ENCODE measurements at places on chromosomes 16 and 17.

- no peak for DNase-seq
Observed at GRCh38 chr17:81815646-81815986, 11.7 kb downstream of the GCGR start.

DNA sequence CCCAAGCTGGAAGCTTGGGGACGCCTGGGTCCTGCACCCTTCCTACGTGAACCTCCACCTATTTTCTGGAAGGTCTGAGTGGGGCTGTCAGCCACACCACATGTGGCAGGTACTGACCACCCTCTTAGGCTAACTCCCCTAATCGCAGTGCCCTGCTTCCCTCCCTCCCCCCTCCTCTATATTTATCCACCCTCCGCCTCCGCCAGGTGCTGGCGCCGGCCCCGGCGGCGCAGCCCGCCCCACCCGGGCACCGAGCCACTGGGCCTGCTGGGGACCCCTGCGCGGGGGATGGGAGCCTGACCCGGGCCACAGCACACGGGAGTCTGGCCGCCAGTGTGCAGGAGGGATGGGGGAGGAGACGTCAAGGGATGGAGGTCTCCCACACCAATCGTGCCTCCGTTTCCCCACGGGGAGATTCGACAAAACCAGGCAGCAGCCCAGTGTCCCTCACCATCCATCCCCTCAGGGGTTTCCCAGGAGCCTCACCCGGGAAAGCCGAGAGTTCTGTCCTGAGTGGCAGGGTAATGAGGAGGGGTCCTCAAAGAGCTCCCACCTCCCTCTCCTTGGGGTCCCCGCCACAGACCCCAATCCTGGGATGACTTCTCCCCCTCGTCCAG is 1.3 kb downstream of the PLEKHH3 start:
- no peak for DNase-seq

DNA sequence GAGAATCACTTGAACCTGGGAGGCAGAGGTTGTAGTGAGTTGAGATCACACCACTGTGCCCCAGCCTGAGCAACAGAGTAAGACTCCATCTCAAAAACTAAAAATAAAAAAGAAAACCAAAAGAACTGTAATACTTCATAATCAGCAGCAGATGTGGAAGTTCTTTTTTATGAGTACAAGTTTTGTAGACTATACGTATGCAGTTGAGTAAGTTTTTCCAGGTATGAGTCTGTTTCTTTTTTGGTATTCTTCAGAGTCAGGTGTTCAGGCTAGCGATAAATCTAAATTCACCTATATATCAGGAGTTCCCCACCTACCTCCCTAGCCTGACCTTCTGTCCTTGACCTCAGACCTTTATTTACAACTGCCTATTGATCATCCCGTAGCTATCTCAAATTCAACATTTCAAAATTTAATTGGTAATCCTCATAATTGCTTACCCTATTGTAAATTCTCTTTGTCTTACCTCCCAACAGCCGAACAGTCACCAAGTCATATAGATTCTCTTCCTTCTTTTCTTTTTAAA is 10.7 kb downstream of the DCTN5 start:
- DNase-seq: no peak

DNA sequence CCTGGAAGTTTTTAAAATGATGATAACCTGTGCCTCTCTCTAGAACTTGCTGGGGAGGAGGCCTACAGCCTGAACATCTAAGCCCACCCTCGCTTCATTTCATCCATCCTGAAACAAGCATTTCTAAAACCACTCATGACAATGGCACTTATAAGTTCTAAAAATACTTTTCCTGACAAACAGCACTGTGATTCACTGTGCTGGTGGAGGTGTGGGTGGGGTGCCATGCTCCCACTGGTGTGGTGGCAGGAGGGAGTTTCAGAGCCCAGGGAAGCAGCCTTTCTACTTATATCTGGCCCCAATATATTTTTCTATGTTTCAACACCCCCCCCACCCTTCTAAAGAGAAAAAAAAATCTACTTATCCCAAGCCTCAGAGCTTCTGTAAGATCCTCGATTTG is 52.6 kb downstream of the RAB11FIP4 start:
- no peak for DNase-seq

GRCh38 chr17:8162233-8162996 is at the start of gene VAMP2:
Gene VAMP2 (minus strand): TSS chr17:8162948. CDS start chr17:8162879, 69 bp downstream.
- no peak for DNase-seq

- DNase-seq: no peak
Observed at GRCh38 chr17:50207792-50208567, 6.5 kb upstream of the COL1A1 start.

DNA sequence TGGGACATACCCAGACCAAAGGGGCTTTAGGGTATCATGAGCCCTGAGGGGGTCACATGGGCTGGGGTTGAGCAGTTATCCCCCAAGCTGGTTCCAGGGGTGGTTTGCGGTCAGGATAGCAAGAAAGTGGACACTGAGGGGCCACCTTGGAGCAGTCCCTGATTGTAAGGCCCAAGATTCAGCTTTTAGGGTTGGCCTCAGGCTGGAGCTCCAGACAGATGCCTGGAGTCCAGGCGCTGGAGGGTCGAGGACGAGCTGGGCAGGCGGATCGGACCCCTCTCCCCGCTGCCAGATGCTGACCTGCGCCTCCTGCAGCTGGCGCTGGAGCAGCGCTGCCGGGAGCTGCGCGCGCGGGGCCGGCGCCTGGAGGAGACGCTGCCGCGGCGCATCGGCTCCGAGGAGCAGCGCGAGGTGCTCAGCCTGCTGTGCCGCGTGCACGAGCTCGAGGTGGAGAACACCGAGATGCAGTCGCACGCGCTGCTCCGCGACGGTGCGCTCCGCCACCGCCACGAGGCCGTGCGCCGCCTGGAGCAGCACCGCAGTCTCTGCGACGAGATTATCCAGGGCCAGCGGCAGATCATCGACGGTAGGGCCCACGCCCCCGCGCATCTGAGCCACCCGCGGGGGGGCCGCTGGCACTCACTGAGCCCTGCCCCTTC is 10.0 kb downstream of the BTBD17 start:
- no peak for DNase-seq

GRCh38 chr17:29369831-29370735 is 20.1 kb upstream of the TAOK1 start:
- peak; percentile 22 for DNase-seq

DNA sequence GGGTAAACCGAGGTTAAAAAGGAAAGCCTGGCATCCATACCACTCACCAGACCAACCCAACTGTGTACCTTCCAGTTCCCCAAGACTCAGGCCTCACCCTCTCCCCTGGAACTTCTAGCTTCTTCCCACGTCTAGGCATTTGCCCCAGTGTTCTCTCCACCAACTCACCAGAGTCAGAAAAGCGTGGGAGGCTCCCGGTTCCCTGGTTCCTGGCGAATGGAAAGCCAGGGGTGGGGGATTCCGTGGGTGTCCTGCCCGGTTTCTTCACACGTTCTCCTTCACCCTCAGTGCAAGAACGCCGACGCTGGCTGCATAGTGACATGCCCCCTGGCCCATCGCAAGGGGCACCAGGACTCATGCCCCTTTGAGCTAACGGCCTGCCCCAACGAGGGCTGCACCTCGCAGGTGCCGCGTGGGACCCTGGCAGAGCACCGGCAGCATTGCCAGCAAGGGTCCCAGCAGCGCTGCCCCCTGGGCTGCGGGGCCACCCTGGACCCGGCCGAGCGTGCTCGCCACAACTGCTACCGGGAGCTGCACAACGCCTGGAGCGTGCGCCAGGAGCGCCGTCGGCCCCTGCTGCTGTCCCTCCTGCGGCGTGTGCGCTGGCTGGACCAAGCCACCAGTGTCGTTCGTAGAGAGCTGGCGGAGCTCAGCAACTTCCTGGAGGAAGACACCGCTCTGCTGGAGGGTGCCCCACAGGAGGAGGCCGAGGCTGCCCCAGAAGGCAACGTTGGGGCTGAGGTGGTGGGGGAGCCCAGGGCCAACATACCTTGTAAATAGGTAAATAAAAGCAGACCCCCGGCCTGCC is 1.7 kb downstream of the RNF151 start:
- no peak for DNase-seq

DNA sequence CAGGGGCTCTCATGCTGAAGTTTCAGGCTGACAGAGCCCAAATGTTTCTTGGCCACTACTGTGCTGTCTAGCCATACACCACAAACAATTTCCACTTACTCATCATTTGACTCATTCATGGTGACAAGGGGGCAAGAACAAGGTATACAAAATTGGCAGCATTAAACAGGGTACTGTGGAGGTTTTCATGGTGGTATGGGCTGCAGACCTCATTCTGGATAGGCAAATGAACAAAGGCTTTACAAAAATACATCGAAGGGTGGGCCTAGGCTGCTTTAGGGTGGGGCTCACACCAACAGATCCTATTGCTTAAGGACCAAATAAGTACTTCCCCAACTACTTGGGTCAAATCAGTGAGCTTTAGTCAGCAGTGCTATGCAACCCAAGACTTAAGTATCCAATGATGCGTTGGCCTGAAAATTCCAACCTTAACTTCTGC is 53.0 kb downstream of the N4BP1 start:
- DNase-seq: peak; percentile 12

- DNase-seq: no peak
Observed at GRCh38 chr17:72171703-72172667, 51.2 kb downstream of the SOX9 start.

DNA sequence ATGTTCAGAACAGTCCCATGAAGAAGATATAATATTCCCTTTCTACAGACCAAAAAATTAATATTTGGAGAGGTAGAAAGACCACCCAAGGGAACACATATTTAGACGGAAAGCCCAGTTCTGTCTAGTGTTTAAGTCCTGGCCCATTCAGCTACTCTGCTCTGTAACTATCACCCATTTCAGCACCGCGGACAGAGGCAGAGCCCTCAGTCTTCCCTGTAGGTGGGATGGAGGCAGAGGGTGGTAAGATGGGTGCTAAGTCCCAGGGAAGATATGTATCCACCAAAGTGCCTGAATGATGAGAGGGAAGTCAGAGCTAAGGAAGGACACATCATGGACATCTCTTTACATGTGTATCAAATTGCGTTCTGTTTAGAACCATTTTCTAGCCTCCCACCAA is 27.8 kb upstream of the C16orf78 start:
- DNase-seq: no peak

DNA sequence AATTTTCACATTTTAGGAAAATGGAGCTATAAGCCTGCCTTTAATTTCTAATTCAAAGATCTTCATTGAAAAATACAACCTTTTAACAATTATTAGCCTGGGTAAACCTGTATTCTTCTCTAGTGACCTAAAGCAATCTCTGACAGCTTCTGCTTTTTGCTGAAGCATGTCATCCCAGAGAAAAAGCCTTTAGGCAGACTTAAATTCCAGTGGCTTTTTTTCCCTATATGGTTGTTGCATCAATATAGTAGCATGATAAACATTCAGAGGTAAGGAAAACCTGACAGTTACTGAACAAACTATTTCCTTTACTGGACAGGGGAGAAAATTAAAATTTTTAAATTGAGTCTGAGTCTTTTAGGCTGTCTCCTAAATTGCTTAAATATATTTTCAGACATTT is 7.8 kb upstream of the EVI2A start:
- DNase-seq: no peak

DNA sequence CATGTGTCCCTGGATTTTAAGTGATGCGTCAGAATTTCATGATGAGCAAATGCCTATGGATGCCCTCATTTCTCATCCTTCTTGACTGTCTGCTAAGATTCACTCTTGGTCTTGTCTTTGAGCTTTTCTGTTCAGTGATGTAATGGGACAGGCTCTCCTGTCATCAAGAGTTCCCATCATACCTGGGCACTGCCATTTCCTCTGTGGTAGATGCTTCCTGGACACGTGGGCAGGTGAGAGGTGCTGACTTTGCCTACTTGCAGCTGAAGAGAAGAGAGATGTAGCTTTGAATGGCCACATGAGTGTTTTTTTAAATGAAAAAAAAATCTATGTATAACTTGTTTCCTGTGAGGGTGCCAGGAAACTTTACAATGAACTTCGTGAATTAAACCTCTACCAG is 557.7 kb downstream of the MAF start:
- DNase-seq: peak; percentile 7

GRCh38 chr17:45650561-45650960 is 133.6 kb upstream of the CRHR1 start:
- DNase-seq: no peak

GRCh38 chr17:54900457-54901229 is at the start of gene TOM1L1:
Gene TOM1L1 (plus strand): TSS chr17:54900852. CDS start chr17:54900866, 14 bp downstream.
- DNase-seq: peak; percentile 3

GRCh38 chr17:36736201-36737156 is 135.1 kb downstream of the MRM1 start:
- DNase-seq: no peak

DNA sequence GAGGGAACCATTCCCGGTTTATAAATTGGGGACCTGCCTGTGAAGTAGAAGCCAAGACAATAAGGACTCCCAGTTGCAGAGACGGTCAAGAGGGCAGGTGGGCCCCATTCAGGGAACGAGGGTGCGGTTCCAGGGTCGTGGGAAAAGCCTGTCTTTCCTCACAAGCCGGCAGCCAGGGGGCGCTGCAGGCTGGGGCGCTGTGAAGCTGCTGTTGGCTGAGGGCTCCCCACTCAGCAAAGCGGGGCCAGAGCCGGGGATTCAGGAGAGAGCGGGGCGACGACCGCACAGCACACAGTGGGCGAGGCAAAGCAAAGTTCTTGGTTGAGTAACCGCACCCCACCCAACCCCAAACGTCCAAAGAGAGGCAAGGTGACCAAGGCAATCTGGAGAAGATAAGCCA is 24.9 kb downstream of the CDRT15 start:
- DNase-seq: peak; percentile 42

DNA sequence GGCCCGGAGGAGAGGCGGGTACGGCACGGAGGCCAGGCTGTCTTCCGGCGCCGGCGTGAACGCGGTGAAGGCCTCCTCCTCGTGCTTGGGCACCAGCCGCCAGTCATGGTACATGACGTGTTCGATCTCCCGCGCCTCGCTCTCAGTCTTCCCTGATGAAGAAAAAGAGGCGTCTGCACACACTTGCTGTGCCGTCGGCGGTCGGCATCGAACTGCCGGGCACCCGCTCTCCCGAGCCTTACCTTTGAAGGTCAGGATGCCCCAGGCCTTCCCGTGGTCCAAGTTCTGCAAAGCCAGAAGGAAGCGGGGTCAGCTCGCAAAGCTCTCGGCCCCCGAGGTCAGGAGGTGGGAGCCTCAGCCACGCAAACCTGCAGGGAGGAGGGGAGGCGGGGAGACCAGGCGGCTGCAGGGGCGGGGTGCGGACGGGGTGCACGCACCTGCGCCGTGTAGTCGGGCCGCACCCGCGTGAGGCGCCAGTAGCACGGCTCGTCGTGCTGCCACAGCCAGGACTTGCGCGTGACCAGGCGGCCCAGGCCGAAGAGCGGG is at the start of gene EME2:
TSS of gene EME2 (plus strand) at position 449 of the 546 bp plus-strand sequence. CDS start 418 bp downstream, outside the sequence.
- DNase-seq: no peak

- no peak for DNase-seq
Observed at GRCh38 chr16:20822521-20823325, 16.4 kb downstream of the REXO5 start.

GRCh38 chr16:23781176-23781575 is 26.4 kb downstream of the CHP2 start:
- no peak for DNase-seq

DNA sequence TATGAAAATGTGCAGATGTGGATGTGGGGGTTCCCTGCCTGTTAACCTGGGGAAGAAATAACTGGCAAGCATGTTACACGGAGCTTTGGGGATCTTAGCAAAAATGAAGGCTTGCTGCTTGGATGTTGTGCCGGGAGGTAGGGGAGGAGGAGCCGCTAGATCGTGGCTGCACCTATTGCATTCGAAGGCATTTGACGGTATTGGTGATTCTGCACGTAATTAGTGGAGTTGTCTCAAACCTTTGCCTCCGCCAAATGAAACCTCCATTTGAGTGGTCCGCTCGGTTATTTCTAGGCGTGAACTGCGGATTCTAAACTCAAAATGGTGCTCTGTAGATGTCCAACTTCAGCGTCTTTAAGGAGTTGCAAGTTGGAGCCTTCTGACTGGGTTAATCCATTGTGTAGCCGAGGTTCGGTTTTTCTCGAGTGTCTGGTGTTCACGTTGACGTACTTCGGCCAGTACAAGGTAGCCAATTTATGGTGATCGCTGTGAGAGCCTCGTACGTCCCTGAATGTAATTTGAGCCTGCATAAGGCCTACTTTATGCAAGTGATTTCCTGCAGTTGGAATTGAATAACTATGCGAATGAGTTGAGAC is 1.5 kb downstream of the TNRC6C start:
- DNase-seq: no peak

Data from stimulated activated CD4-positive, alpha-beta T cell treated with anti-CD3 and anti-CD28 coated beads, Interleukin-1b, Interleukin-23, amount 100 ng/mL, for 4 hours (primary cell).